ENCODE measurements at places on chromosomes 4 and X.

GRCh38 chr4:73487233-73487632, 5.7 kb downstream of the AFM start:
- DNase-seq: no peak

- DNase-seq: no peak
These were observed 86.2 kb upstream of the PCDH10 start for GRCh38 chr4:133062851-133063250.

- DNase-seq: no peak
These were observed 69.3 kb downstream of the ABCB7 start for GRCh38 chrX:75086731-75087195.

GRCh38 chrX:129478516-129478915, 44.8 kb downstream of the SMARCA1 start:
- no peak for DNase-seq

DNA sequence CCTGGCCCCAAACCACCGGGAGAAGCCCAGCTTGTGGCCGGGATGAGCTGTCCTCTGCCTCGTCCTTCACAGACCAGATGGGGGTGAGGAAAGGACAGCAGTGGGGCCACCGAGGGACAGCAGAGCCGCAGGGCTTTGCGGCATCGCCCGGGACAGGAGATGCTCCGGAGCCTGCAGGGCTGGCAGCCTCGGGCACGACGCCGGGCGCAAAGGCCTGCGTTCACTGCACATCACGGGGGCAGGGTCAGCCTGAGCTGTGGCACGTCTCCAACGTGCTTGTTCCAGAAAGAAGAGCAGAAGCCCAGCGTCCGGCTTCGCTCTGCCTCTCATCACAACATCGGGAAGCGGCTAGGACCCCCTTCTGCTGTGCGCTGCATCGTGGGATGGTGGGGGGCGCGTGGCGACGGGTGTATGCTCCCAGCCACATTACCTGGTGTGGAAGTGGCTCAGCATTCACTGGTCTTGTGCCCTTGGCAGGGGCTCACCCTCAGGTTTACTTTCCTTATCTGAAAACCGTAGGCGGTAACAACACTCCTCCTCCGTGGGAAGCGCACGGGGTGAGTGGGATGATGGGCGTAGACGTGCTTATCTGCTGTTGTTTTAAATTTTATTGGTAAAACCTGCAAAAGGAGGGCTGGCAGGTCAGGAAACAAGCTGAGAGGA, 7.4 kb downstream of the TADA2B start:
- DNase-seq: no peak

DNA sequence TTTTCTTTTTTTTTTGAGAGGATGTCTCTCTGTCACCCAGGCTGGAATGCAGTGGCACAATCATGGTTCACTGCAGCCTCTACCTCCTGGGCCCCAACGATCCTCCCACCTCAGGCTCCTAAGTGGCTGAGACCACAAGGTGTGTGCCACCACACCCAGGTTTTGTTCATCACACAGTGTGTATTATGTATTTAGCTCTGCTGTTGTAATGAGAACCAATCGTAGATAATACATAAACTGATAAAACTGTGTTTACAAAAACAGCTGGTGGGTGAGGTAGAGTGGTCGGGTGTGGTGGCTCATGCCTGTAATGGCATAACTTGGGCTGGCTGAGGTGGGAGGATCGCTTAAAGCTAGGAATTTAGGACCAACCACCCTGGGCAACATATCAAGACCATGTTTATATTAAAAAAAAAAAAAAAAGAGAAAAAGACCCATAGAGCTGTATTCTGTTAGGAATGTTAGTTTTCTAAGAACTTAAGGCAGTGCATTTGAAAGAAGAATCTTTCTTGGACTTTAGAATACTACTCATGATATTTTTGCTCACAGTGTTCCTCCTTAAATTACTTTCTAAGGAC, 34.9 kb downstream of the POLR2B start:
- DNase-seq: no peak
